Ecto neural progenitor cell (in vitro differentiated cells): ENCODE measurements at places on chromosomes 6 and 20.

DNA sequence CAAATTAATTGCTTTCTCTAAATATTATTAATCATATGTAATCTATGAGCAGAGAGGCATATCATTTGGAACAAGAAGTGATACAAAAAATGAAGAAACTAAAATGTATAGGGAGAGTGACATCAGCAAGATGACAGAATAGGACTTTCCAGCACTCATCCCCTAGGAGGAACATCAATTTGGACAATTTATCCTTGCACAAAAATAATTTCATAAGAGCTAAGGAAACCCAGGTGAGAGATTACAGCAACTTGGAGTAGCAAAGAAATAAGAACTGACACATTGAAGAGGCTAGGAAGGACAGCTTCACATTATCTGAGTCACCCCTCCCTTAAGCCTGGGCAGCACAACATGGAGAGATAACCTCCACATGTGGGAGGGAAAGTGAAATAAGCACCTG is 347.5 kb downstream of the MAFB start:
- DNase-seq, result no peak

GRCh38 chr6:31737991-31738979 is 1.5 kb upstream of the MSH5 start:
- no peak for DNase-seq

- no peak for DNase-seq
Measured at GRCh38 chr6:116767715-116768114, 2.2 kb upstream of the FAM162B start.

GRCh38 chr6:68593558-68593957 is 41.5 kb upstream of the ADGRB3 start:
- DNase-seq, result no peak

GRCh38 chr20:19602675-19603375 is 155.2 kb upstream of the RIN2 start:
- no peak for DNase-seq

DNA sequence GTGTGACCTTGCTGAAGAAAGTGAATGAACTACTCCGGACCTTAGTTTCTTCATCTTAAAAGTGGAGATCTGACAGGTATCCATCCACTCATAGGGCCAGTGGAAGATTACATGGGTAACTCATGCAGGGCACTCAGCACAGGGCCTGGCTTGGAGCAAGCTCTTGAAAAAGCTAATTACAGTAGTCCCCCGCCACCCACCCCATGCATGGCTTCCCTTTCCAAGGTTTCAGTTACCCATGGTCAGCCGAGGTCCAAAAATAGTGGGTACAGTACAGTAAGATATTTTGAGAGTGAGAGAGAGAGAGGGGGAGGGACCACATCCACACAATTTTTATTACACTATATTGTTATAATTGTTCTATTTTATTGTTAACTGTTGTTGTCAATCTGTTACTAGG is 7.1 kb upstream of the PMEPA1 start:
- no peak for DNase-seq

DNA sequence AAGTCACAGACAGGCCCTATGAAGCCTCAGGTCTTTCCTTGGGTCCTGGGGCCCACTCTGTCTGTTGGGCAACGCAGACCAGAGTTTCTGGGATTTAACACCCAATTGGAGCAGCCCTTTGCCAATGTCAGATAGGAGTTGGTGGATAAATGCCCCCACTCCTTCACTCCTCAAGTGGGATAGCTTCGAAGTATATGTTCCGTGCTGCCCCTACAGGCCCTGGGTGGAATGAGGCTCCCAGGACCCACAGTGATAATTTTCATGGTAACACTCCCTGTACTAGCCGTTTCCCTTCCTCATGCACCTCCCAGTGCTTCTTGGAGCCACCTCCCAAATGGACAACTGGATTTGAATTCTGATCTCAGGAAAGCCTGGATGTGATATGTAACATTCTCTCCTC is 145.4 kb downstream of the FOXA2 start:
- DNase-seq, result no peak

DNA sequence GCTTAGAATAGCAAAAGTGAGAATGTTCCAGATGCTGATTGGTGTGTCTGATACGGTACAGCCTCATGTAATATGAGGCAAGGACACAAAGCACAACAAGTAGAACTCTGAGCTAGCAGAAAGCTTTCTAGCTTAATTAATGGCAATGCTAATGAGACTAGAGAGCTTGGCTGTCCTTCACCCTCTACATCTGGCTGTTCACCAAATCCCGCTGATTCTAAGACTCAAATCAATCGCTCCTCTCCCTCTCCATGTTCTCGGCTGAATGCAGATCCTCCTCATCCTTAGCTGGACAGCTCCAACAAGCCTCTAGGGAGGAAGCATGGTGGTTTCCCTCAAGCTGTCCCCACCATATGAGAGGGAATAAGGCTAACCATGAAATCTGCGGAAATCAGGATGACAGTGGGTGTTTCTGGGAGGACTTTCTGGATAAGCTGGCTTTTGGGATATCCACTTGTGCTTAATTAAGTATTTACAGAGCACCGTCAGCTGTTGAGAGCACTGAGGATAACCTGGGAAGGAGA is 128.9 kb downstream of the FOXC1 start:
- no peak for DNase-seq

GRCh38 chr6:83092756-83093399 is 25.4 kb downstream of the DOP1A start:
- no peak for DNase-seq

- DNase-seq, result no peak
Measured at GRCh38 chr6:71410164-71410566, 121.6 kb downstream of the OGFRL1 start.

DNA sequence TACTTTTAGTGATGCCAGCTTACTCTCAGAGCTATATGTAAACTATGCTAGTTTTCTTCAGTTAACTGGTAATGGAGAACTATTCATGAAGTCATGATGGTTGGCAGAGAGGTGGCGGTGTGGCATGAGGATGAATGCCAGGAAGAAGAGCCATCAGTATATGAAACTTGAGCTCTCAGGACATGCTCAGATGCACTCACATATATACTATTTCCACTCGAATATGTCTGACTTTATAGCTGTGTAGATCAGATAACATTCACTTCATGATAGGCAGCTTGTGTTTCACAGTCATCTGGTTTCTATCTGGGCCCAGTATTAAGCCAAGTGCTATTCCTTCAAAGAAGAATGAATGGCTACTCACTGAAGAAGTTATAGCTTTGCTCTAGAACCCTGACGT is 46.2 kb upstream of the CEP85L start:
- DNase-seq, result no peak

DNA sequence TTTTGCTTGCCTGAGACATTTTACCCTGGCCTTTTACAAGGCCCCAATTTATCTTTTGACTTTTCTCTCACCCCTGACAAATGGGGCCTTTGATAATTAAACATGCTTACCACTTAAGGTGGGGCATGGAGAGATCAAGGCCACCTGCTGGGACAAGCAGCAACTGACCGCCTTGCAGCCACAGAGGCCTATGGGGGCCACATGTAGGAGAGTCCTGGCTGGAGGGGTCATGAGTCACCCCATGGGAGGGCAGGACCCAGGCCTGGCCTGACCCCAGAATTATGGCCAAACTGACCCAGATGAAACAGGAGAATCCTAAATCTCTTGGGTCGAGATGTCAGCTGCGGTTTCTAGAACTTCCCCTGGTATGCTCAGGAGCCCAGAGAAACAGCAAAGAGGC is 8.5 kb upstream of the OCSTAMP start:
- no peak for DNase-seq

GRCh38 chr6:101393829-101394251 is 332 bp downstream of the GRIK2 start:
- DNase-seq, result no peak

DNA sequence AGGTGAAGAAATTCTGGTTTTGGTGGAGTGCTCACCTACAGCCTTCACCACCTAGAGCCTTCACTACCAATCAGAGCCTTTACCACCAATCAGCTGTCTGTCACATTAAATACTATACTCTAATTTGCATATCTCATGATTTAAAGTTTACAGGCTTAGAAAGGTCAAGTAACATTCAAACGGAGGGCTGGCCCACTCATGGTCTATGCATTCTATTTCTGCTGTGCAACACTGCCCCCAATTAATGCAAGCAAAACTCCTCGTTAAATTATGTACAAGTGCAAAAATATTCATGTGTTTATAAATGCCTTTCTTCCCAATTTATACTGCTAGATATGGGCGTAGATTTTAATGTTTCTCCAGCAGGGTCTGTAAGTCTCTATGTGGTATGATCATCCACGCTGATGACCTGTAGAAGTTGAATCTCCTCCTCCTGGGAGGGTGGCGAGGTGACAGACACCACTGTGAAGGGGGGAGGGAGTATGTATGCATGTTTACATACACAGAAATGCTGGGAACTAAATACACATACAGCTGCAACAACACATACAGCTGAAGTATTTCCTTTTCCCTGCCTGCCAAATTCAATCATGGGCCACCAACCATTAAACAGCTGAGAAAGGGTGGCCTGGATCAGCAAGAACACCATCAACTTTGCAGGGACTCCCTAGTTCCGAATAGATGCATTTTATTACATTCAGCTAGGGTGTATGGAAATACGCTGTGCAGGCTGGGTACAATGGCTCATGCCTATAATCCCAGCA is 13.1 kb downstream of the RRAGD start:
- no peak for DNase-seq

- DNase-seq, result no peak
Measured at GRCh38 chr20:14117768-14118167, 122.5 kb downstream of the MACROD2 start.

- DNase-seq, result peak; percentile 48
Measured at GRCh38 chr6:93621442-93621841, 202.1 kb upstream of the EPHA7 start.

- DNase-seq, result no peak
Measured at GRCh38 chr20:53227523-53227922, 255.4 kb downstream of the TSHZ2 start.

DNA sequence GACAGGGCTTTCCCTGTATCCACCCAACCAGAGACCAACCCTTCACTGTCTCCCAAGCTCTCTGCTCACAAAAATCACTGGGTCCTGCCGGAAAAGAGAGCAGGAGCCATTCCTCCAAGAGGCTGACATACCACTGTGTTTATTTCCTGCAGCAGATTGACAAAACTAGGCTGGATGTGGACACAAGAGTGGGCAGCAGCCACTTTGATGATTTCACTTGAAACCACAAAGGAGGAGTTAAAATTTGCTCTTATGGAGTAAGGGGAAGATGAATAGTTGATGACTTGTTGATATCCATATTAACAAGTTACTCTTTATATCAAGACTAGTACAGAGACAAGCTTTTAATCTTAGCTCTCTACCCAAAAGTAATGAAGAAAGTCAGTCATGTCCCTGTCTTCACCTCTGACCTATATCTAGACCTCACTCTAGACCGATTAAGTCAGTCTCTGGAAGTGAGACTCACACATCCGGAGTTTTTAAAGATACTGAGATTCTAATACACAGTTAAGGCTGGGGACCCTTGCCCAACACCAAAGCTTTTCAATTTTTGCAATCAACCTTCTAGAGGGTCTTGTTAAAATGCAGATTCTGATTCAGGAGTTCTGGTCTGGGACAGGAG is 73.8 kb downstream of the SCML4 start:
- no peak for DNase-seq

DNA sequence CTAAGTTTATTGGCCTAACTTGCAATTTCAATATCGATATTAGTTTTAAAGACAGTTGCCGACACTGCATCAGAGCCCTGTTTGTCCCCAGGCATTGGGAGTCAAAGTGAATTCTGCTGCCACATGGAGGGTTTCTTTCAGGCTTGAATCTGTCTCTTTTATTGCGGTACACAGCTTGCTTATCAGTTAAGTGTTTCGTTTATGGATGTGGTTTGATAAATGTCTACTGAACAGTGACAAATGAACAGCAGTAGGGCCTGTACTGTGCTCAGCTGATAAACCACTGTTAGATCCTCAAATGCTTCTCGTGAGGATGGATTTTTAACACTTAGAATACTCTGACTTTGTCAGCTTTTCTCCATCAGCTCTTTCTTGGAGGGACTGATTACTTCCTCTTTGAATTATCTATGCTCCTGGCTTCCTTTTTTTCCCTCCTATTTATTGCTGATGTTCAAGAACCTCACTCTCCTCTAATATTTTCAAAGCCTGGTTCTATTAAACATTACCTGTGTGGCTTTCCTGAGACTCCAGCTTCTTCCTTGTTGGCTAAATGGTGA is 240.8 kb downstream of the PLCB1 start:
- no peak for DNase-seq

- no peak for DNase-seq
Measured at GRCh38 chr6:2433711-2434110, 188.3 kb upstream of the GMDS start.

DNA sequence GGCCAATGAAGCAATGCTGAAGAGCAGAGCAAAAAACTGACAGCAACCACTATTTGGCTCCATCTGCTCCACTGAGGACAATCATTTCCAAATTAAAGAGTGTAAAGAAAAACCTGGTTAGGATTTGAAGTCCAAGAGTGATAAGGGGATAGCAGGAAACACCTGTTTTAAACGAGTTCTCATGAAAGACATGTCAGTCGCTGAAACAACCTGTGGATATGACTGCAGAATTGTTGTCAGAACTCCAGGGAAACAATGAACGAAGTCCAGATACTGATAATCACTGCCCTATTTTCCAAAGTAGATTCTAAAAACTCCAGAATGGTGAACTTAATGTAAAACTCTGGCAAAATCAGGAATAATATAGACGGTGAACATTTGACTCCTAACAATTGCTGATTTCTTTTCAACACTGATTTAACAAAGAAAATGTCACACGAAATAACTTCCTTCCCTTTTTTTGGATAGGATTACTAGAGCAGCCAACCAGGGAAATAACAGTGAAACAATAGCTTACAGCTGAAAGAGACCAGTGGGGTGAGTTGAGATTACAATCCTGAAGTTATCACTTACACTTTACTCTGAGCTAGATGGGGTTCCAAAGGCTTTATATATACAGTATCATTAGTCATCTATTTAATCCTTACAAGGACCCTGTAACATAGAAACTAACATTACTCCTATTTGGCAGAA is 83.7 kb downstream of the ELOVL5 start:
- DNase-seq, result no peak

GRCh38 chr6:112595841-112596240 is 248.7 kb downstream of the RFPL4B start:
- DNase-seq, result no peak

GRCh38 chr6:158703111-158703836 is 53.4 kb downstream of the SYTL3 start:
- no peak for DNase-seq

GRCh38 chr6:23524548-23524947 is 601.5 kb upstream of the NRSN1 start:
- DNase-seq, result no peak

GRCh38 chr6:80179695-80180094 is 73.2 kb downstream of the BCKDHB start:
- DNase-seq, result no peak

DNA sequence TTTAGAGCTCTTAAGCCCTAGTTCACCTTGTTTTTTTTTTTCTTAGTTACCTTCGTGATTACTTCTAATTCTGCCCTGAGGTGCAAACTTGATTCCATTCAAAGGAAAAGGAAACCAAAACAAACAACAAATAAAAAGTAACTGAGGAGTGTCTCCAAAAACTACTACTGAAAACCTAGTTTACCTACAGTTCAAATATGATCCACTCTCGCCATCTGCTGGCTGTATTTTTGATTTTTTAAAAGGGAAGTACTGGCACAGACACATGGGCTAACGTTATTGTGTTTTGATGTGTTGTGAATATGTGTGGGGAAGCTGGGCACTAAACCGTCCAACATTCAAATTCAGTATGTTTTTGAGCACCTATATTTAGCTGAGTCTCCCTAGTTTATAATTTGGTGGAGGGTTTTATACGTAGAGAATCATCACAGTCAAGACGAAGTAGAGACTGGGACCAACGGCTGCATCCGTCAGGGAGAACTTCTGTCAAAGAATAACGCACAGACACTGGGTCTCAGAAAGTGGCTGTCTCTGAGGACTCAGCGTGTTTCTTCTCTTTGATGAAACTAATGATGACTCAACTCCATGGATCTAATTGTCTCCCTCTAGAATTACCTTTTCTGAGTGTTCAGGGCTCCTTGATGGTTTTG is 373.5 kb upstream of the BTBD3 start:
- DNase-seq, result no peak
